ENCODE measurements at places on chromosomes 1 and 21.

- no peak for DNase-seq
Observed at GRCh38 chr1:212002536-212002935, 32.8 kb downstream of the INTS7 start.

DNA sequence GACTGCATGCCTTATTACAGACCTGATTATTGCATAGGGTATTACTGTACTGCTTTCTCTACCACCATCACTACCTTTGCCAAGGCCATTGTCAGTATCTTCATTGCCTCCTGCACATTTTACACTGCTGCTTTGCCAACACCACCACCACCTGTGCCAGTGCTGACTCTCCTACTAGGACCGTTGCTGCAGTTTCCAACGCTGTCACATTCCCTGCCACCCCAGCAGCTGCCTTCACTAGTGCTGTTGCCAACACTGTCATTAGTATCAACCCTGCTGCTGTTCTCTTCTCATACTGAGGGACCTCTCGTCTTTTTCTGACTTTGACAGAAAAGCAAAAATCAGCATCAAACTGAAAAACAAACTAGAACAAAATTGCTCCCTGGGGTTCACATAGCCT lies 394.9 kb upstream of the B3GALT2 start:
- DNase-seq: no peak

GRCh38 chr1:85359874-85360721 lies 83.7 kb upstream of the BCL10 start:
- DNase-seq: no peak

- no peak for DNase-seq
Observed at GRCh38 chr1:947958-948357, 11.1 kb downstream of the NOC2L start.

GRCh38 chr1:30321996-30322858 lies 401.2 kb downstream of the MATN1 start:
- no peak for DNase-seq

- no peak for DNase-seq
Observed at GRCh38 chr1:154809436-154810413, 60.4 kb downstream of the KCNN3 start.

DNA sequence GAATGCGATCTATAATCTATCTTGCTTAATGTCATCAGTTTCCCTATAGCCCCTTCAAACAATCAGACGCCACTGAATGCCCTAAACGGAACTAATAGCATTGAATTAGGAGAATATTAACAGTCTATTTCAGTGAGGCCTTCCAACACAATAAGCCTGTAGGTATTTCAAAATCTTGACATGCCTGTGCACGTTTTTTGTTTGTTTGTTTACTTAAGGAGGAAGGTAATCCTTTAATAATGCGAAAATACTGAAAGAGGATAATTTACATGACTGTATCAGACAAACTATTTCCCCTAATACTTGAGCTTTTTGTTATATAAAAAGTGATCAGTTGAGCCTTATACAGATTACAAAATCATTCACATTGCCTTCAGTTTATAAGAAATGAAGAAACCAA lies 29.0 kb upstream of the JAK1 start:
- DNase-seq: no peak

DNA sequence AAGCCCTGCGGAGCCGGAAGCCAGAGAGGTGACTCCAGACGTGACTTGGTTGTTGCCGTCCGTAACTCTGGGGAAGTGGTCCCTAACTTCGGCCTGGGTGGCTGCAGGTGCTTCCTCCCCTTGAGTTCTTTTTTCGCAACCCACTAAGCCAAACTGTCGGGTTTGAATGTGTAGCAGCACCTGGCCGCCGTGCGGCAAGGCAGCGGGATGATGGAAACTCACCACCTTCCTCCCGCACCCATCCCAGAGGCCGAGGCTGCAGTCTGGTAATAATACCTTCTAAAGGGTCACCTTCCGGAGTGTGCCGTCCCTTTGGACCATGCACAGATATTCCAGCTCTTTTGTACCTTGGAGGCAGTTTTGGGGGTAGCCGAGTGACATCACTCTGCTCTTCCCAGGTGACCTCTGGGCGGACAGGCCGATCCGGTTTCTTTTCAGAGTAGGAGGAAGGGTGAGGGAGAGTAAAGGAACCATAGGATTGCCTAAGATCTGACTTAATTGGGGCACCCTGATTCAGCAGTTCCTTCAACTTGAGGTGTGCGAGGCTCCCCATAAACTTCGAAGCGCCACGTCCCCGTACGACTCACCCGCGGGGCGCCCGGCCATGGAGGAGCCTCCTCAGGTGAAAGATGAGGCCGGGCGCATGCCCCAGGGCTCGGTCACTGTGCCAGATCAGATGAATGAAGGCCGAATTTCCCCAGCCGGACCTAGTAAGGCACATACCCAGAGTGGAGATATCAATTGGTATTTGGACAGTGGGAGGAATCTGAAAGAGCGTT lies 1.0 kb downstream of the KCNK1 start:
- DNase-seq: no peak

- no peak for DNase-seq
Observed at GRCh38 chr21:42655796-42656770, 2.7 kb downstream of the PDE9A start.
